T-helper 1 cell treated with Interleukin-12 subunit alpha and Interleukin-12 subunit beta and Interleukin-4 antibody, amounts not matched to agents 30 ng/mL and 1 ng/mL, for 36 hours (primary cell): ENCODE measurements at places on chromosomes 3 and 15. TPM values are rescaled to one million over a fixed set of nuclear protein-coding genes. Genes with fewer than 3 reads are reported as not detected.

RTP3 gene
- not detected in 2 replicates for total RNA-seq

RPS27L gene
- 243 and 246 TPM in 2 replicates for total RNA-seq

CAPN3 gene
- 4.5 and 4.8 TPM in 2 replicates for total RNA-seq

RETNLB gene
- total RNA-seq: not detected in 2 replicates

ZXDC gene
- total RNA-seq: 32.5 and 32.6 TPM in 2 replicates

FAM81A gene
- 0.17 and 0.78 TPM in 2 replicates for total RNA-seq

TMEM41A gene
- 21.6 and 24.4 TPM in 2 replicates for total RNA-seq

ISL2 gene
- total RNA-seq: 1.5 and 2.4 TPM in 2 replicates

HAPLN3 gene
- total RNA-seq: 182 and 191 TPM in 2 replicates

CLRN1 gene
- not detected in 2 replicates for total RNA-seq

DCUN1D1 gene
- total RNA-seq: 67.9 and 72.4 TPM in 2 replicates

ASB14 gene
- not detected in 2 replicates for total RNA-seq

ANKRD34C gene
- total RNA-seq: not detected in 2 replicates

NSUN3 gene
- 16.4 and 20.8 TPM in 2 replicates for total RNA-seq

MRPS25 gene
- 50.5 and 54.5 TPM in 2 replicates for total RNA-seq

GOLGA8J gene
- 0.74 TPM in 1 of 2 replicates, not detected in the other for total RNA-seq

MME gene
- not detected in 2 replicates for total RNA-seq

NR2E3 gene
- total RNA-seq: not detected in 2 replicates

ZKSCAN7 gene
- total RNA-seq: 0.88 and 1.0 TPM in 2 replicates

COL6A5 gene
- total RNA-seq: 0.05 and 0.15 TPM in 2 replicates

SUMF1 gene
- 8.1 and 8.7 TPM in 2 replicates for total RNA-seq

STAC gene
- not detected in 2 replicates for total RNA-seq

LTF gene
- not detected in 2 replicates for total RNA-seq

SMCO1 gene
- not detected in 2 replicates for total RNA-seq

PARP3 gene
- total RNA-seq: 14.0 and 18.8 TPM in 2 replicates

ZDHHC3 gene
- total RNA-seq: 49.9 and 65.6 TPM in 2 replicates

SLC9C1 gene
- not detected in 2 replicates for total RNA-seq

UBAP1L gene
- total RNA-seq: 5.2 and 5.3 TPM in 2 replicates

SHQ1 gene
- total RNA-seq: 26.0 and 26.1 TPM in 2 replicates

RARB gene
- not detected in 2 replicates for total RNA-seq

ACTC1 gene
- total RNA-seq: not detected in 2 replicates

ACSBG1 gene
- not detected in 2 replicates for total RNA-seq

GPR27 gene
- total RNA-seq: 0.46 and 0.51 TPM in 2 replicates

HYAL1 gene
- 0.29 and 0.32 TPM in 2 replicates for total RNA-seq

CAMKV gene
- not detected in 2 replicates for total RNA-seq

ITIH4 gene
- 15.2 and 15.6 TPM in 2 replicates for total RNA-seq

AHSG gene
- total RNA-seq: not detected in 2 replicates

KLF15 gene
- total RNA-seq: not detected in 2 replicates
